Non-pigmented ciliary epithelial cell (primary cell): ENCODE measurements at places on chromosomes 11 and 22.

DNA sequence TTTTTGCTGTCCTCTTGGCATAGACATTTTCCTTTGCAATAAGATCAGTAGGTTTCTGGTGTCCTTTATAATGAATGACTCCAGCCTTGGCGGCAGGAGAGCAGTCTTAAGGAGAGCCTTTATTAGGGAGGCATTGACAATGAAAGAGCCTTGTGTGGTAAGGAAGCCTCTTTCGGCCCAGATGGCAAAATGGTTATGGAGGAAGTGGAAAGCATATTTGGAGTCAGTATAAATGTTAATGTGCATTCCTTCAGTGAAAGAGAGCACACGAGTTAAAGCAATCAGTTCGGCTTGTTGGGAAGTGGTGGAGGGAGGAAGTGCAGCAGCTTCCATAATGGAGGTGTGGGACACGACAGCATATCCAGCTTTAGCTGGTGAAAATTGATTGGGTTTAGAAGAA, 18.1 kb upstream of the ANO1 start:
- DNase-seq, result no peak

GRCh38 chr11:68212421-68213134, 518 bp downstream of the KMT5B start:
- no peak for DNase-seq

DNA sequence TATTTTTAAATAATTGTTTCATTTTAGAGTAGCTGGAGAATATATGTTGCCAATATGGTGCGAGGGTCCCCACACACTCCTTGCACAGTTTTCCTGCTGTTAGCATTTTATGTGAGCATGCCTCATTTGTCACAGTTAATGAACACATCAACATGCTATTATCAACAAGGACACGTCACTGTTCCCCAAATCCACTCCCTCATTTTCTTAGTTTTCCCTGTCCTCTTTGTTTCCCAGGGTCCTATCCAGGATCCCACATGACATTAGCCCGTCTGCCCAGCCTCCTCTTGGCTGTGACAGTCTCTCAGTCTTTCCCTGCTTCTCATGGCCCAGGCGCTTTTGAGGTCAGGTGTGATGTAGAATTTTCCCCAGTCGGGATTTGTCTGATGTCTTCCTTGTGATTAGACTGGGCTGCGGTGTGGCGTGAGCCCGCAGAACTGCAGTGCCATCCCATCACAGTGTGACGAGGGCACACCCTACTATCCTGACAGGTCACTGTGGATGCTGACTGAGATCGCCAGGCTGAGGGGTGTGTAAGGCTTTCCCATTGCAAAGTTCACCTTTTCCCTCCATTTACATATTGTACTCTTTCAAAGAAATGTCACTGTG, 450.6 kb upstream of the B3GAT1 start:
- no peak for DNase-seq

- no peak for DNase-seq
Measured at GRCh38 chr22:45645526-45646414, 25.9 kb upstream of the ATXN10 start.

DNA sequence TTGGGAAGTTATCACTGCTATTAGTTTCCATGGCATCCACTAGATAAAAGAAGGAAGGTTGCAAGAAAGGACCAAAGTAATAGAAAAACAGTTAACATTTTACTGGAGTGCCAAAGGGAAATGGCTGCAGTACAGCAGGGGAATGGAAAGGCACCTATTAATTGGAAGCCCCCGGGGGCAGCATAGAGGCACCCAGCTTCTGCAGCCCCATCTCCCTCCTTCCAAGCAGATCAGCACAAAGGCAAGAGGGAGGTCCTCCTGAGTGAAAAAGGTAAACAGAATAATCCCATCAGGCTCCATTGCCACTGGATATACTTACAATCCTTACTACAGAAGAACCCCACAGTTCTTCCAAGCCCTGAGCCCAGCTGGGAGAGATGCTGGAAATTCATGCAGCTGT, 887.1 kb downstream of the DLG2 start:
- no peak for DNase-seq

- no peak for DNase-seq
Measured at GRCh38 chr11:128925250-128925600, 17.4 kb downstream of the TP53AIP1 start.

DNA sequence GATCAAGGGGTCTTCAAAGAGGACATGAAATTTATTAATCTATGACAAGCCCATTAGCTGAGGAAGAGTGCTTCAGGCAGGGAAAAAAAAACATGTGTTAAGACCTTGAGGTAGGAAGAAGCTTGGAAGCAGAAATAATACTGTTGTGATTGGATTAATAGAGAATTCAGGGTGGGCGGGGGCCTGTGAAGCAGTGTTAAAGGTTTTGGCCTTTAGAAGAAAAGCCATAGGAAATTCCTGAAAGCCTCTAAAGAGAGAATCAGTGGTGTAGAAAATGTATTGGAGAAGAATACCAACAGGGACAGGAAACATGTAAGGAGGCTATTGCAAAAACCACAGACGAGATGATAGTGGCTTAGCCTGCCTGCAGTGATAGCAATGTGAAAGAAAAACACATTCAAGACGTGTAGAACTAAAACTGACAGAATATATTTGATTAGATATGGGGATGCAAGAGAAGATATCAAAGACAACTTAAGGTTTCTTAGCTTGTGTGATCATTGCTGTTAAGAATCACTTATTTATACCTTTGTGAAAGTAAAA, 404.4 kb upstream of the ANO3 start:
- DNase-seq, result no peak

DNA sequence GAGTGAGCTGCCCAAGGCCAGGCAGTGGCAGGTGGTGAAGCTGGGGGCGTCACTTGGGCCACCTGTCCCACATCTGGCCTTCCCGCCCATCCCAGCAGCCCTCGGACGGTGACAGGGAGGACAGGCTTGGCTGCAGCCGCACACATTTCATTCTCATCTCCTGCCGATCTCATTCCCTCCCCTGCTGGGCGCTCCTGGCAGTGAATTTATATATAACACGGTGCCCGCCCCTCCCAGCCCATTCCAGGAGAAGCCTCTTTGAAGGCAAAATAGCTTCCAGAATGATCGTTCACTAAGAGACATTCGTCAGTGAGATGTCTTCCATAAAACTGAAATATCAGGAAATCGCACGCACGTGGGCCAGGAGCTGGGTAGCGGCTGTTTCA, 861.3 kb downstream of the TBC1D22A start:
- no peak for DNase-seq

- DNase-seq, result no peak
Measured at GRCh38 chr11:44923115-44923514, 27.6 kb downstream of the TP53I11 start.
